ENCODE measurements at places on chromosomes 4 and X.

DNA sequence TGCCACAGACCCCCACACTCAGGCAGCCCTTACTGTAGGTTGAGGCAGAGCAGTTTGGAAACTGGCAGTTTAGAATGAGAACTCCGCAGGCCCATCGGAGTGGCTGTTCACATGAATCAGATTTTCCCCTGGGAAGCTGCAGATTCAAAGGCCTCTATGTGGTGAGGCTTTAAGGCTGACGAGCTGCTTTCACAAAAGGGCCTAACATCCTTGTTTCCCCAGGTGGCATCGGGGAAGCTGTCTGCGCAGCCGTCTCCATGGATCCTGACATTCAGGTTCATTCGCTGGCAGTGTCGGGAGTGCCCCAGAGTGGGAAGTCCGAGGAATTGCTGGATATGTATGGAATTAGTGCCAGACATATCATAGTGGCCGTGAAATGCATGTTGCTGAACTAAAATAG is 33.7 kb downstream of the TKTL1 start:
- no peak for DNase-seq

DNA sequence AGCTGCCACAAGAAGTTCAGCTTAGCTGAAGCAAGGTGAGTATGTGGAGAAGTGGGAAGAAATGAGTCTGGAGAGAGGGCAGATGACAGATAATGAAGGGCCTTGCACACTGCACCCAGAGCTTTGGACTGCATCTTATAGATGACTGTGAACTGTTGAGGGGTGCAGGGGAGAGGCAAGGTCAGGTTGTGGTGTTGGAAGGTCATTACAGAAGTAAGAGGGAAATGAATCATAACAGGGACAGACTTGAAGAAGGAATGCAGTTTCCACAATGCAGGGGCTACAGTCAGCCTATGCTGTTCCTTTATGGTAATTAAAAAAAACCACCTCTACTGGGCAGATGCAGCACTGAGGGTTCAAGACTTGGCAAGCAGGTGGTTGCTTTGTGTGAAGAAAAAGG is 4.8 kb upstream of the IGFBP7 start:
- DNase-seq = no peak

DNA sequence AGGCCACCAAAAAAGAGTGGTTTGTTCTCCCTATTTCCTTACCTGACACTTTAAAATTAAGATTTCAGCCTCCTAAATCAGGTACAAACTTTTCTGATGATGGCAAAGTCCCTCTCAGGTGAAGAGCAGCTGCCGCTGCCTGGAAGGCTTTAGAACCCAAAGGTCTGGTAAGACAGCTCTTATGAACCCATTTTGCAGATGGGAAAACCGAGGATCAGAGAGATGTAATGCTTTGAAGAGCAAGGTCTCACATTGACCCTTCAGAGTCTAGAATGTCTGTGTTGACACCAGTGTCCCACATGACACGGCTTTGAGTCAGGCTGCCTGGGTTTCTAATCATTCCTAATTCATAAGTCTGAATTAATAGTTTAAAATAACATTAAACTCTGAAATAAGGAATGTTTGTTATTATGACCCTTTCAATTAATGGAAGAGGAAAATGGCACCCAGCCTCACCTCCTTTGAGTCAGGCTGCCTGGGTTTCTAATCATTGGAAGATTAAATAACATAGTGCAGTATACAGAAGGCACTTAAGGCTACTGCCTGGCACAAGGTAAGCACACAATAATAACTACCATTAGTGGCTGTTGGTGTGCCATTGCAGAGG is 27.9 kb upstream of the KIAA0232 start:
- no peak for DNase-seq

GRCh38 chr4:24605216-24605615 is 20.9 kb upstream of the DHX15 start:
- no peak for DNase-seq

- DNase-seq = no peak
Observed at GRCh38 chrX:109352066-109352588, 129.8 kb downstream of the GUCY2F start.

Measured in effector CD8-positive, alpha-beta T cell (primary cell).